ENCODE measurements at places on chromosomes 12 and 14.

GRCh38 chr12:112198120-112198733 is 72.9 kb downstream of the TRAFD1 start:
- DNase-seq = peak; percentile 56

DNA sequence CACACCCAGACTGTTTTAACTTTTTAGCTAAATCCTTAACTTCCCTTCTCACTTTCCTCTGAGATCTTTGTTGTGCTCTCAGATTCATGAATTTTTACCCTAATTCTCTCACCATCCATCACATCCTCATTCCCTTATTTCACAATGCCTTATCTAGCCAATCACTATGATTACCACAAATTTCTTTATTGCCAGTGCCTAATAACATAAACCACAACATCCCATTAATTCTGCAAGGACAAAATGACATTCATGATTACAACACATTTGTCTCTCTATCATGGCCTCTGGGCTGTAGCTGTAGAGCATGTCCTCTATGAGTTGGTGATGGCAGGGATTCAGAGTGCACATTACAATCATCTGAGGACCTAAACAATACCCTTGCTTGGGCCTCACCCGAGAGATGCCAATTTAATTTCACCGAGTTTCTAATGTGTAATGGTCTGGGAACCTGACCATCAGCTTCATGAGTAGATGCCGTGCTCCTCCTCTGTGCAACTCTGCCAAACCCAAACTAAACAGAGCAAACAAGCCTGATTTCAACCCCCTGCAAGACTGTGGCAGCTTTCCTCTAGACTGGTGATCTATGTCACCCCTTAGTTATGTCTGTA is 99.3 kb downstream of the SPTSSA start:
- DNase-seq = no peak

- DNase-seq = no peak
These were observed 8.7 kb downstream of the SLC48A1 start for GRCh38 chr12:47781479-47782371.

GRCh38 chr12:29698756-29699155 is 85.0 kb downstream of the TMTC1 start:
- DNase-seq = no peak

GRCh38 chr12:130748786-130749185 is 32.7 kb upstream of the RIMBP2 start:
- DNase-seq = no peak

DNA sequence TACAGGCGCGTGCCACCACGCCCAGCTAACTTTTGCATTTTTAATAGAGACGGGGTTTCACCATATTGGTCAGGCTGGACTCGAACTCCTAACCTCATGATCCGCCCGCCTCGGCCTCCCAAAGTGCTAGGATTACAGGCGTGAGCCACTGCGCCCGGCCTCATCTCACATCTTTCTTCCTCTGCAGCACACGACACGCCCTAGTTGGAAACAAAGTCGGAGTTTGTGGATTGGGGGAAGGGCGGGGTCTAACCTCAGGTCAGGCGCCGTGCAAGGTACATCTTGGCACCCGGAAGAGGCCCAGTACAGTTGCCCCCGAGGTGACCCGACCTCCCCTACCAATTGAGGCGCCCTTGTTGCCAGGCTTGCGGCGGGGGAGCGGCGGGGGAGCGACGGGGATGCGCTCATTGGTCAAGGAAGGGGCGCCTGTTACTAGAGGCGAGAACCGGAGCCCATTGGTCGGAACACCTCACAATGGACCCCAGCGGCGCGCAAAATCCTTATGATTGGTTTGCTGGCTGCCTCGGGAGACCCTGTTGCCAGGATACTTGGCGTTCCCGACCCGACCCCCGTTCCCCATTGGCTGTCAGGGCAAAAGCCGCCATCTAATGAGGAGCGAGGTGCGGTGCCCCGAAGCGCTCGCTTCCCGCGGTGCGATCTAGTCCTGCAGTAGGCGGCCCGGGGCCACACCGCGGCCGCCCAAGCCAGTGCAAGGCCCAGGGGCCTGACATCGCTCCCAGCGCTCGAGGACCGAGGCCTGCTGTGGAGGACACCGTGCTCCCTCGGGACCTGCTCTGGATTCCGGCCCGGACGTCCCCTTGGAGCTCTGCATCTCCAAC is at the start of gene REC8:
TSS of gene REC8 (plus strand) at position 659 of the 839 bp plus-strand sequence. CDS start 473 bp downstream, outside the sequence.
- peak; percentile 78 for DNase-seq

DNA sequence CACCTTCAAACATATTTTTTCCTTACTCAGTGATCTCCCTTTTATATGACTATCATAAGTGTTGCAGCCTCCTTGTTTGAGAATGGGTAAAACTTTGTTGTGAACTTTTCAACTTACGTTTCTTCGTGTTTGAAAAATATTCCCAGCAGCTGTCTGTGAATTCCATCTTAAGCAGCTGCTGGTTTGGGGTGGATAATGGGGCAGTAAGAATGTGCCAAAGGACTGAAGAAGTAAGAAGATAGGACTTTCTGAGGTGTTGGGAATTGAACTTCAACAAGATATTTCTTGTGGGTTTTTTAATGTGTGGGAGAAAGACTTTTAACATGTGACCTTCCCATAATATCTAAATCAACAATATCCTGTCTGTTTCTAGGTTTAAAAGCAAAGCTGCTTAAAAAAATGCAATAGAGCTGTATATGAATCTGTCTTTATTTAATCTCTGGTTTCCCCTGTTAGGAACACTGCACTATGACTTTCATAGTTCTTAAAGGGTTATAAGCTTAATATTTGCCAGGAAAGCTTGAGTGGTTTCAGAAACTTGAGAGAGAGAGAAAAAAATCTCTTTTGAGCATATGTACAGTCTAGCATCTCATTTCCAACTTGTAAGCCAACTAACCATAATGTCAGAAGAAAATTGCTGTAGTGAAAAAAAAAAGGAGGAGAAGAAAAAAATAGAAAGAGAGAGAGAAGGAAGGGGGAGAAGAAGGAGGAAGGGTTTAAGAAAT is 1659.2 kb upstream of the FLRT2 start:
- no peak for DNase-seq

GRCh38 chr12:19957308-19958125 is 410.8 kb upstream of the PDE3A start:
- no peak for DNase-seq
